ENCODE measurements at places on chromosomes 4 and X.

DNA sequence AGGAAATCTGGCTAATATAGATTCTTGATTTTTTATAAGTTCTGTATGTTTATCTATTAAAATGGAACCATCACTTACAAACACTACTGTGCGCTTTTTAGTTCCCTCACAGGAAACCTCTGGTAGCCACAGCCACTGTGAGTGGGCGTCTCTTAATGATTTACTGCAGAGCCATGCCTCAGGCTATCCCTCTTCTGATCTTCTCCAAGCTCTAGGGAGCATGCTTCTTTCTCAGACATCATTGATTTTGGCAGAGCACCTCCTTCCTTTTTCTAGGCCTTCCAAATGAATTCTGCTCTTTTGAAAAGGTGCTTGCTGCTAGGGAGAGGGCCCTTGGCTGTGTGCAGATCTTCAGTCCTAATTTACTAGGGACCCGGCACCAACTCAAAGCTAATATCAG lies 61.1 kb upstream of the STS start:
- DNase-seq = no peak

DNA sequence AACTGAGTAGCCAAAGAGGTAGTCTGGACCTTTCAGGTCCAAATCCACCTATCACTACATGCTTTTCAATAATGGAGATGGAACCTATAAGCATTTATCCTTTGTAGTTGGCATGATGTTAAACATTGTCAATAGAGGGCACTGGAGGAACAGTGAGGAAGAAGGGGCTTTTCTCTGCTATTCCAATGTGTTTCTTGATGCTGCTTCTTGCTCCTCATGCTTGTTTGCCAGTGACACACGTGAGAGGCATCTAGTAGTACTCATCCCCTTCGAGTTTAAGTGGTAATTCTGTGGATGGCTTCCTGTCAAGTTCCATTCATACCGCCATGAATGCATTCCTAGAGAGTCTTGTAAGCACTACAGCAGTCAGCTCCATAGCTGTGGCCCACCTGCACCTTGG lies 84.0 kb downstream of the NAA11 start:
- DNase-seq = no peak

GRCh38 chr4:143300860-143301259 lies 35.8 kb upstream of the GAB1 start:
- DNase-seq = no peak

GRCh38 chrX:49041744-49042580 lies 1.2 kb downstream of the TFE3 start:
- no peak for DNase-seq

DNA sequence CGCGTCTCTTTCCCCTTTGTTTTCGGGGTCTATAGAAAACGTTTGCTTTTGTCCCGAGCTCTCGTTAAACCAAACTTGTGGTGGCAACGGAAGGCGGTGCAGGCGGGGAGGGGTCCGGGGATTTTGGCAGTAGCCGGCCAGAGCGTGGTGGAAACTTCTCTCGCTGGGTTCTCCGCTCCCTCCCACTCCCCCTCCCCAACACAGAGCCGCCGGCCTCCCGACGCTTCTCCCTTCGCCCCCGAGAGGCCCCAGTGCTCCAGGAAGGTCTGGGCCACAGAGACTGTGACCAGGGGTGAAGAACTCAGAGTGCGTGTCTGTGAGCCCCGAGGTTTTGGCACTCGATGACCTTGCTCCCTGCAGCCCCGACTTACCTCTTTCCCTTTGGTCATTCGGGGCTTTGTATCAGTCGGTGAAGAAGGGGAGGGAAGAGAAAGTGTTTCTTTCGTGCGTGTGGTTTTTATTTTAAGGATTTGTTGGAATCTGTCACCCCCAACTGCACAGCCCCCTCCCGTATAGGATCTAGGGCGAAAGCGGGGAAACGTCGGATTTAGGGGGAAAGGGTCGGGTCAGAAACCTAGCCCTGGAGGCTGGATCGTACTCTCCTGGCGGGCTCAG lies 9.0 kb upstream of the BCOR start:
- DNase-seq = no peak

- no peak for DNase-seq
Measured at GRCh38 chr4:124290678-124291077, 421.9 kb downstream of the ANKRD50 start.

DNA sequence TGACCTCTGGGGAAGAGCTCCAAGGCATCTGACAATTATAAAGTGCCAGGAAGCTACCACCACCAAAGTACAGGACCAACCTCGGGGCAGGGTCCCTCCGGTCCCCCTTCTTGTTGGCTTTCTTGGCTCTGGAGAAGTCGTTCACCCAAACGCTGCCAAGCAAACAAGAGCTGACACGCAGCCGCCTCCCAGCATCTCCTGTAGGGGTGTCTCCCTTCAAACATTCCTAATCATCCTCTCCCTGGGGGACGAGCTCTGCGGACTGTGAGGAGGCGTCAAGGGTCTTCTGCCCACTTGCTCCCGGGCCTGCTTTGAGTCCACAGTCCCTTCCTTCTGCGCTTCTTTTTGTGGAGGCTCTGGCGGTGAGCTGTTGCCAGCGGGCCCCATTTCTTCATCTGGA lies 158.9 kb upstream of the MAB21L2 start:
- DNase-seq = no peak

GRCh38 chr4:41133454-41134018 lies 80.8 kb downstream of the APBB2 start:
- DNase-seq = no peak

Data from stimulated activated CD8-positive, alpha-beta memory T cell treated with anti-CD3 and anti-CD28 coated beads, Interleukin-4, amount 100 ng/mL, for 24 hours (primary cell).